ENCODE measurements at places on chromosomes 7 and 10. TPM values are rescaled to one million over a fixed set of nuclear protein-coding genes. Genes with fewer than 3 reads are reported as not detected.

DNA sequence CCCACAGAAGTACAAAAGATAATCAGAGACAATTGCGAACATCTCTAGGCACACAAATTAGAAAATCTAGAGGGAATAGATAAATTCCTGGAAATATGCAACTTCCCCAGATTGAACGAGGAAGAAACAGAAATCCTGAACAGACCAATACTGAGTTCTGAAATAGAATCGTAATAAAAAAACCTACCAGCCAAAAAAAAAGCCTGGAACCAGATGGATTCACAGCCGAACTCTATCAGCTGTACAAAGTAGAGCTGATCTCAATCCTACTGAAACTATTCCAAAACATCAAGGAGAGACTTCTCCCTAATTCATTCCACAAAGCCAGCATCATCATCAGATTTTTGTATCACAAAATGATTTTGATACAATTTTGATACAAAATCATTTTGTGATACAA, 206.4 kb downstream of the REEP3 start:
- DNase-seq = no peak

GRCh38 chr7:112052993-112053736, 153.0 kb downstream of the DOCK4 start:
- no peak for DNase-seq

LIPJ gene
- total RNA-seq = not detected

DNA sequence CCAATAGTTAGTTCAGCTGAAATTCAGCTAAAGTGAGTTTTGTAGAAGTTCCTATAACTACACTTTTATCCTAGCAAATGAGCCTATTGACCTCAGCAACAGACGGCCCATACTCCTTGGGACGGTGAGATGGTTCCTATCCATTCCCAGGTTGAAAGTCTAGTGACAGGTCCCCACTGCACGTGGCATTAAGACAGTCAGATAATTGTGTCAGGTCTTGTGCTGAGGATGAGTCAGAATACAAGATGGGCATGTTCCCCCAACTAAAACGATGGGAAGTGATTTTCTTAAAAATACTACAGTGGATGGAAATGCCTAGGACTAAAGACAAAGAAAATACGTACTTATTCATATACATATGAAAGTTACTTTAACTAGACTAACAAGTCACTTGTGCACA, 2.1 kb downstream of the CAV1 start:
- no peak for DNase-seq

FOXP2 gene
- total RNA-seq = 7.9 TPM

DNA sequence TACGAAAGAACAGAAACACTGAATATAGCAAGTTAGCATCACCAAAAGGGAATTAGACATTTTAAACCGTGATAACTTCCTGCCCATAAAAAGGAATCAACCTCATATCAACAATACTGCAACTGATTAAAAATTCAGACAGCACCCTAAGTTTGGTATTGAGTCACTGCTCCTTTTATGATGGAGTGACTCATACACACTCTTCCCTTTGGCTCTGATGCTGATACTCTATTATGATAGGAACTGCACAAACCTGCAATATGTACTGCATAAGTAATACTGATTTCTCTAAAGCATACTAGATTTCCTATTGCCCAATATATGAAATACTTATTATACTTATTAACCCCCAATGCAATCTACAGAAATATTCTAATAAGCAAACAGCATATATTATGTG, 118.7 kb downstream of the PARD3 start:
- no peak for DNase-seq

DNA sequence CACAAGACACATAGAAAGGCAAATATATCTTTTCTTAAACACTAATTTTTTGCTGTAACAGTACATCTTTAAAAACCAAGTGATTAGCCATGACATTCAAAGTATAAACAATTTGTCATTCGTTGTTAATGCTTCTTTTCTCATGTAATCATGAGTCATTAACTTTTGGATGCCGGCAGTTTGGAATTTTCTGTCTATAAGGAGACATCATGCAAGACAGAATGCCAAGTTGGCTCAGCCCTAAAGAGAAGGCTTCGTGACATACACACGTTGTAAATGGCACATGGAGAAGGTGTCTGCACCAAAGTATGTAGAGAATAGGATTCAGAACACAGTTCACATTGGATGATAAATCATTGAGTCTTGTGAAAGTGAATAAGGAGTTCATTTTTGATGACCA, 35.9 kb downstream of the CCDC3 start:
- no peak for DNase-seq

- no peak for DNase-seq
These were observed 8.9 kb upstream of the TMED4 start for GRCh38 chr7:44590910-44591309.

NUTM2A gene
- total RNA-seq = 1.1 TPM

NRP1 gene
- 249 TPM for total RNA-seq

DNA sequence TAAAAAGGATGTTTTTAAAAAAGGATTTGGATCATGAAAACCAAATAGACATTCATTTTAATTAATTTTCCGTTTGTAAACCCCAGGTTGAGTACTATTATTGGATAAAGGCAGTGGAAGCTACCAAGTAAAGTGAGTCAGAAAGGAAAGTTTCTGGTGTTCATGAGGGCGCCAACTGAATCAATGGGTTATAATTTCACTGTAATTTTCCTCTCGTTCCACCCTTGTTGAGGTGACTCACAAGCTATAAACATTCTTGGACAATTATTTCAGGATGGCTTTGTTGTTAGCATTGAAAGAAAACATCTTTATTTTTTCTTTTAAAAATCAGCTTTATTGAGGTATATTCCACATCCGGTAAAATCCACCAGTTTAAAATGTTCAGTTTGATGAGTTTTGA, 5.1 kb upstream of the FAM133B start:
- DNase-seq = no peak

DNA sequence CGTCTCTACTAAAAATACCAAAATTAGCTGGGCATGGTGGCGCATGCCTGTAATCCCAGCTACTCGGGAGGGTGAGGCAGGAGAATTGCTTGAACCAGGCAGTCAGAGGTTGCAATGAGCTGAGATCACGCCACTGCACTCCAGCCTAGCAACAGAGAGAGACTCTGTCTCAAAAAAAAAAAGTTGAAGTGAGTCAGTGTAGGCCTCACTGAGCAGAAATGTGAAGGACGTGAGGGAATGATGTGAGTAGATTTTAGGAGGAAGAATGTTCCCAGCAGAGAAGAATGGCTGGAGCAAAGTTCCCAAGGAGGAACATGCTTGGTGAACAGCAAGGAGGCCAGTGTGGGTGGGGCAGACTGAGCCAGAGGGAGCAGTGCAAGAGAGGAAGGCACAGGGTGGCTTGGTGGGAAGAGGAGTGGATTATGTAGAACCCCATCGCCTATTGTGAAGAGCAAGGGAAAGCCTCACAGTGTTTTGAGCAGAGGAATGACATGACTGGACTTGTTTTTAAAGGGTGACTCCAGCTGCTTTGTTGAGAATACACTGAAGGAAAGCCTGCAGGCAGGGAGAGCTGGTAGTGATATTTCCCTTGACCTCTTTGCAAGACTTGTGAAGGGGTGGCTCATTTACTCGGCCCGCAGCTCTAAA, 708.7 kb downstream of the SUGCT start:
- no peak for DNase-seq

DNA sequence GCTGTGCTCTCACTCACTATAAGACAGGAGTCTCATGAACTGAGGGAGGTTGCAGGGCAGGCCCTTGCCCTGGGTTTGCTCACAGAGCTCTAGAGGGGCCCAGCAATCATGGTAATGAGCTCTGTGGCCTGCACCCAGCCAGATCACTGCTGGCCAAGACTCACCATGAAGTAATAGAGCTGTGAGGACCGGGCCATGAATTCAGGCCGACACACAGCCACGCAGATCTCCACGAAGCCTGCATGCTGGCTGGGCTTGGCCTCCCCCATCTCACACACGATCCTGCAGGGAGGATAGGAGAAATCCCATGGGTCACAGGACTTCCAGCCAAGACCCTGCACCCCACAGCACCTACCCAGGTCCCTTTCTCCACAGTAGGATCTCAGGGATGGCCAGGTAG, 382.4 kb downstream of the PLXNA4 start:
- peak; percentile 51 for DNase-seq

GRCh38 chr10:102501201-102502028, 1.1 kb downstream of the ACTR1A start:
- DNase-seq = no peak

NKX2-3 gene
- 2.8 TPM for total RNA-seq

DNA sequence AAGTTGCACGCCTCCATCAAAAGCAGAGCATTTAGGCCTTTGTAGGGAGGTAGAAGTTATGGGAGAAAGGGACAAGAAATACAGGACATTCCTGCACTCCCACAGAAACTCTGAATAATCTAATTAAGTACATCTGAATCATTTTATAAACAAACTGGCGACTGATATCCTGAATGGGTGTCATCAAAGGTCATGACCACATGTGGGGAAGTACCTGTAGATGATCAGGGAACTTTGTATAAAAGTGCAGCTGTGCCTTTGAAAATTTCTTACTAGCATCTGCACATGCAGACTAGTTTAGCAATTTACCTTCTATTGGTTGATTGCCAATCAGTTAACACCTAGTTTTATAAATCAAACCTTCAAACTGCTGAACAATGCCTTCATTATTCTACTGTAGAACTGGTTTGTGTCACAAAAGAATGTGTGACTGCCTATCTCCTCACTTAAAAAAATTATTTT, 17.1 kb downstream of the STEAP4 start:
- DNase-seq = no peak

CREB5 gene
- total RNA-seq = 45.3 TPM

GRCh38 chr10:31728698-31729224, 199.9 kb downstream of the ARHGAP12 start:
- DNase-seq = no peak

GRCh38 chr7:4817178-4817901, 41.9 kb downstream of the AP5Z1 start:
- DNase-seq = no peak

GRCh38 chr7:80703272-80703671, 64.8 kb downstream of the CD36 start:
- no peak for DNase-seq

DNA sequence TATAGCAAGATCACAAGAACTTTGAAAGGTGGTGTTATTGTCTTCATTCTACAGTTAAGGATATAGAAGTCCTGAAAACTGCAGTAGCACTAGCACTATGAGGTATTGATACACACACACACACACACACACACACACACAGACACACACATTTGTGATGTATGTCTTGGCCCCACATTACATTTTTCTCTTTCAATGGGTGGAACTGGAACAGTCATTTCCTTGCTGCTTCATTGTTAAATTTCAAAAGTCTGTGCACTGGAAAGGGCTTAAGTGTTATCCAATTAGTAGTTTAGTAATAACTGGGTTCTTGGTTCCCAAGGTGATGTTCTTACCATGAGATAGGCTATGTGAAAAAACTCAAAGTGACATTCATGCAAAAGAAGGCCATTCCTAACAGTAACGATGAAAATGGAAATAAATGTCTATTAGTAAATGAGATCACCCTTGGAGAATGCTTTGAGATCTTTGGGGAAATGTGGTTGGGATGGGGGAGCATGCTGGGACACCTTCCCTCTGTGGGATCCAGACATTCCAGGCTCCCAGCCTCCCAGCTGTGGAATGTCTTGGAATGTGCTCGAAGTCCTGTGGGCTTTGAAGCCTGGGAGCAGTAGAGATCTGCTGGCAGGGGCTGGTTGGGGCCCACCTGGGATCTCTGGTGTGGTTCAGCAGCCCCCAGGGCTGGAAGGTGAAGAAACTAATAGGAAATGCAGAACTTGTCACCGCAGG, 37.4 kb upstream of the CALD1 start:
- DNase-seq = no peak

CCDC136 gene
- 6.8 TPM for total RNA-seq

UNCX gene
- total RNA-seq = not detected

SDK1 gene
- 7.5 TPM for total RNA-seq

DNA sequence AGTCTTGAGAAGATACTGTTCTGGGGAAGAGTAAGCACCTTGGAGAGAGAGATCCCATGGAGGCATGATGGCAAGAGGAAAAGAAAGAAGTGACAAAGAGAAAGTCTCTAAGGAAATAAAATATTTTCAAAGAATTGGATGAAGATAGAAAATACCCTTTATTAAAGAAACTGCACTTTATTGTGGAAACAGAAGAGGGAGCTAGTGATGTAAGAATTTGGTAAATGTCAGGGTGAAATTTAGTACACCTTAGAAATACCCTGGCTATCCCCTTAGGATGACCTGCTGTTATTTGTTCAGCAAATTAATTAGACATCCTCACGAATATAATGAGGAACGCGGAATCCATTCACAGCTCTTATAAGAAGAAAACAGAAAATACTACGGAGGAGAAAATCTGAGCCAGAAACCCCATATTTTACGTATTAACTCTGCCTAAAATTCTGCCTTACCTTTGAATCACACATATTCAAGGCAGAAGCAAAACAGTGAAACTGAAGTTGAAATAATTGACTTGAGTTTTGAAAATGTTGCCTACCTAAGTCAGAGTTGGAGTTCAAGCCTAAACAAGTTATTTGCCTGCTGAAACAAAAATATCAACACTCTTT, 90.7 kb downstream of the TFPI2 start:
- DNase-seq = no peak

DNA sequence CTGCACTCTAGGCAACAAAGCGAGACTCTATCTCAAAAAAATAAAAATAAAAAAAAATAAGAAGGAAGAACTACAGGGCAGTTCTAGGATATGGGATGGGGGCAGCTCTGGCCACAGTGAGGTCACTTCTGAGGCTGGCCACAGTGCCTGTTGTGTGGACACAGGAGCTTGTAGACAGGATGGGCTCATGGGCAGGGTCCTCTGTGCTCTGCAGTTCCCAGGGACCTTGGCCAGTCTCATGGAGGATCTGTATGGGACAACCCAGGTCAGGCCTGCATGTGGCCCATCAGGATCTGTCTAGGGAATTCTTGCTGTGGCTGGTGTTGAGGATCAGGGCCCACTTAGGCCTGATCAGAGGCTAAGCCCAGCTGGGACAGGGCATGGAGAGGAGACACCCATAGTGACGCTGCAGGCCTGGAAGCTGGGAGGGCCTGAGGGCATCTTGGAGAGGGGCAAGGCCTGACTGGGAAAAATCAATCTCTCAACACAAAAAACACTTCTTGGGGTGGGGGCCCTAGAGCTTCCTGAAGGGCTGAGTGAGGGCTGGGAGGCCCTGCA, 19.4 kb upstream of the PAX2 start:
- DNase-seq = peak; percentile 72

FXYD4 gene
- total RNA-seq = not detected

VIPR2 gene
- 4.6 TPM for total RNA-seq

Measured in mesenteric fat pad (tissue), 1 donor.